ENCODE measurements at places on chromosomes 4 and X.

DNA sequence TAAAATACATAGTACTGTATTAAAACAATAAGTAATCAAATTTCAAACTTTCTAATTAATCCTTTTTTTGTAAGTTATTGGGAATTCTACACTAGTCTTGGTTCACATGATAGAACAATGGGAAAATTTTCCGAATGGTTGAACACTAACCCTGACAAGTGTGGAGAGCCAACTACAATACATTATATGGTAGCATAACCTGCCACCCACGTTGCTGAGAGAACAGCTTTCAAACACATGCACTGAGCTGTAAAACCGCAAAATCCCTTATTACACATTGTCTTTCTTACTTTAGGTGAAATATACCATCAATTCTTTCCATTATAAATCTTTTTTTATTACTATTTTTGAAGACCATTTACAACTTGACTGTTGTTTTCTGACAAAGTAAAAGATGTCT lies 54.7 kb downstream of the ANAPC10 start:
- DNase-seq, result no peak

DNA sequence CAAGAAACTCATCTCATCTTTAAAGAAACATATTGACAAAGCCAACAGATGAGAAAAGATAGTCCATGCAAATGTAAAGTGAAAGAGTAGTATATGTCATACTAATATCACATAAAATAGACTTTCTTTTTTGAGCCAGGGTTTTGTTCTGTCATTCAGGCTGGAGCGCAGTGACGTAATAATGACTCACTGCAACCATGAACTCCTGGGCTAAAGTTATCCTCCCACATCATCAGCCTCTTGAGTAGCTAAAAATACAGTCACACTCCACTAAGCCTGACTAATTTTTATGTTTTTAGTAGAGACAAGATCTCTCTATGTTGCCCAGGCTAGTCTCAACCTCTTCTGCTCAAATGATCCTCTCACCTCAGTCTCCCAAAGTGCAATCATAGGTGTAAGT lies 51.8 kb upstream of the TRAM1L1 start:
- no peak for DNase-seq

DNA sequence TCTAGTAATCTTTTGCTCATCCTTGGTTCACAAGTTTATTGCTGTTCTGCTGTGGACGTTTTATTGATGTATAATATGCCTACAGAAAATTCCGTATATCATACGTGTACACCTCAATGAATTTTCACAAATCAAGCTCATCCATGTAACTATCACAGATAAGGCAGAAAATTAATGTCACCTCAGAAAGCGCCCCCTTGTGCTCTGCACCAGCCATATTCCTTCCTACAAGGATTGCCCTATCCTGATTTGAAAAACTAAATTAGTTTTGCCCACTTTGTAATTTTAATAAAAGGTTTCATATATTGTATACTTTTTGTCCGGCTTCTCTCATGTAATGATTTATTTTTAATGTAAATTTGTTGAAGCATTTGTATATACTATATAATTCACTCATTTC lies 390.8 kb downstream of the ADGRL3 start:
- no peak for DNase-seq

- DNase-seq, result no peak
Measured at GRCh38 chrX:13048280-13048679, 3.9 kb upstream of the FAM9C start.

- DNase-seq, result no peak
Measured at GRCh38 chr4:71181332-71181731, 157.5 kb upstream of the SLC4A4 start.

DNA sequence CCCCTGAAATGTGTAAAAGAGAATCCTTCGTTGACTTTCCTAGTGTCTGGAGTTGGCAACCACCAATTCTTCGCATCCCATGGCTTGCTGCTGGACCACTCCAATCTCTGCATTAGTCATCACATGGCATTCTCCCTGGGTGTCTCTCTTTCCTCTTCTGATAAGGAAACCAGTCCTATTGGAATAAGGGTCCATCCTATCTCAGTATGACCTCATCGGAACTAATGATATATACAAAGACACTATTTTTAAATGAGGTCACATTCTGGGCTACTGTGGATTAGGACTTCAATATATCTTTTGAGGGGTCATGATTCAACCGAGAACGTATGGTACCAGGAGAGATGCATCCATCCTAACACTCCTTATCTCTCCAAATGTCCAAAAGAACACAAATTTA lies 259.1 kb upstream of the CPEB2 start:
- no peak for DNase-seq

GRCh38 chr4:3148926-3149325 lies 74.4 kb downstream of the HTT start:
- DNase-seq, result no peak

DNA sequence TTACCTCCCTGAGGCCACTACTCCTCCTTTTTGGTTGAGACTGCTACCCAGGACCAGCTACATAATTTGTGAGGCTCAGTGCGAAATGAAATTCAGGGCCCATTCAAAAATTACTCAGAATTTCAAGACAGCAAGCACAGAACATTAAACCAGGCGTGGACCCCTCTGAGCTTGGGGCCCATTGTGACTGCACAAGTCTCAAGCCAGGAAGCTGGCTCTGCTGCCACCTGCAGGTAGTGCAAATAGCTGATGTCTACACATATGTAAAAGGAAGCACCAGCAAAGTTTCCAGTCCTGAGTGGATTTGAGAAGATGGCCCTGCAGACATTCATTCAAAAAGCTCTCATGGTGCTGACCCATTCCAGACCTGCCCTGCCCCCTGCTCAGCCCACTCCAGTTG lies 213.4 kb upstream of the LNX1 start:
- DNase-seq, result no peak

DNA sequence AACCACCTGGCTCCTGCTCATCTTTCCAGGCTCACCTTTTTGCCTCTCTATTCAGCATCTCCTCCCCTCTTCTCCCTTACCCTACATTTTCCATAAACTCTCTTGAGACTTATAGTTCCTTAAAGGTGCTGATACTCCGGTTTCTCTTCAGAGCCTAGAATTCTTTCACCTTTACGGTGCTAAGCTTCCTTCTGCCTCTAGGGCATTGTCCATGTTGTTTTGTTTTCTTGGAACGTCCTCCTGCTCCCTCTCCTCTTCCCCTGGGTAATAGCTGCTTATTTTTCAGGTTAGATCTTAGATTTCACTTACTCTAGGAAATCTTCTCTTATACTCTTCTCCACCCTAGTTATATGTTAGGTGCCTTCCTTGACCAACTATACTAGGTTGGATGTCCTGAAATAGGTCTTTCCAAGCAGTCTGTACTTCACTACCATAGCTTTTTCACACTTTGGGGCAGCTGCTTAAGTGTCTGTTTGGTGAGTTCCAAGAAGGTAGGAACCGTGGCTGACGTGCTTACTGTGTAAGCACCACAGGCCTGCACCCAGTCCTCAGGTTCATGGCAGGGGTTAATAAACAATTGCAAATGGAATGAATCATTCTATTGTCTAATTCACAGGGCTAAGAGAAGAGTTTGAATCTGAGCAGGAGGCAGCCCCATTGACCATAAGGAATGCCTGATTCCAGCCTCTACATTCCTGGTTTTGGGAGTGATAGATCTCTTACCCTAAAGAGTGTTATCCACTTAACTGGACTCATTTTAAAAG lies 227.5 kb downstream of the MGST2 start:
- no peak for DNase-seq

DNA sequence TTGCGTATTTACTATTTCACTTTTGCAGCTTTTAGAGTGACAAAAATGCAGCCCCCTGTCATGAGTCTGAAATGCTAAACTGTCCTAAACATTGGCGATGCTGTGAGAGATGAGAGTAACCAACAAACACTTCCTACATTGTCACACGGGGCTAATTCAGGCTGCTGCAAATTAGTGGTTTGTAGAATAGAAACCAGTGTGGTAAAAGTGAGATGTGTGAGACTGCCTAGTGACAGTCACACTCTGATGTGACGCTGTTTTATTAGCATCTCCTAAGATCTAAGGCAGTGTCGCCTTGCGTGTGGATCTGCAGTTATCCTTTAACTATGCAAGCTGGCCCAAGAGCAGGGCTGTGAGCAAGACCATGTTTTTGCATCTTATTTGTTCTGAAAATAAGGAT lies 800.2 kb upstream of the TENM3 start:
- no peak for DNase-seq

GRCh38 chr4:152382057-152382785 lies 153.7 kb downstream of the FBXW7 start:
- no peak for DNase-seq

GRCh38 chr4:173121076-173121561 lies 47.5 kb upstream of the GALNT7 start:
- no peak for DNase-seq

DNA sequence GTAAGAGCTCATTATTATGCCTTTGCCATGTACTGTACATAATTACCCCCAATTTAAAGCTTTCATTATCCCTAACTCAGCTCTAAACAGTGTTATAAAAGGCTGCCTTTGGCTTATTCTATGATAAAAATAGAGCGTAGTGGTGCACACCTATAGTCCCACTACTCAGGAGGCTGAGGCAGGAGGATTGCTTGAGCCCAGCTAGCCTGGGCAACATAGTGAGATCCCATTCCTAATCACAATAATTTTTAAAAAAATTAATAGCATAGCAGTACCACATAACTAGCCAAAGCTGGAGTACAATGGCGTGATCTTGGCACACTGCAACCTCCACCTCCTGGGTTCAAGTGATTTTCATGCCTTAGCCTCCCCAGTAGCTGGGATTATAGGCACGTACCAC lies 112.4 kb downstream of the PDS5A start:
- no peak for DNase-seq

All from stimulated activated CD8-positive, alpha-beta memory T cell treated with anti-CD3 and anti-CD28 coated beads, Interleukin-12 subunit alpha, Interleukin-12 subunit beta, amount 100 ng/mL, for 1 hour (primary cell).